ENCODE measurements at places on chromosomes 7 and 10.
A peak's percentile ranks its signal among the peaks of the same experiment; 100 is the strongest.

DNA sequence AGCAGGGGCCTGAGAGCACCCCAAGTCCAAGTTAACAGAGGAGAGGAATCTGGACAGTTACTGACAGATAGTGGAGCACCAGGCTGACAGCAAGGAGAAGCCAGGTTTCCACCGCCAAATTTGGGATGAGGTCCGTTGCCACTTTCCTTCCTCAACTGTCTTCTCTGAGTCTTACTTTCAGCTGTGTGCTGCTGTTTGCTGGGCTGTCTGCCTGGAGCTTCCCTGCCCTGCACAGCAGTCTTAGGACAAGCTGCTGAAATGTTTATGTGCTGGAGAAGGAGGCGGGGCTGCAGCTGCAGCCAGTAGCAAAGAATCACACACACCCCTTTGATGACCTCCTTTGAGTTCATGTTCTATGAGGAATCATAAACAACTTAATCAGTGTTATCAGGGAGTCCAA, 17.4 kb upstream of the CYP3A7 start:
- DNase-seq, result no peak

DNA sequence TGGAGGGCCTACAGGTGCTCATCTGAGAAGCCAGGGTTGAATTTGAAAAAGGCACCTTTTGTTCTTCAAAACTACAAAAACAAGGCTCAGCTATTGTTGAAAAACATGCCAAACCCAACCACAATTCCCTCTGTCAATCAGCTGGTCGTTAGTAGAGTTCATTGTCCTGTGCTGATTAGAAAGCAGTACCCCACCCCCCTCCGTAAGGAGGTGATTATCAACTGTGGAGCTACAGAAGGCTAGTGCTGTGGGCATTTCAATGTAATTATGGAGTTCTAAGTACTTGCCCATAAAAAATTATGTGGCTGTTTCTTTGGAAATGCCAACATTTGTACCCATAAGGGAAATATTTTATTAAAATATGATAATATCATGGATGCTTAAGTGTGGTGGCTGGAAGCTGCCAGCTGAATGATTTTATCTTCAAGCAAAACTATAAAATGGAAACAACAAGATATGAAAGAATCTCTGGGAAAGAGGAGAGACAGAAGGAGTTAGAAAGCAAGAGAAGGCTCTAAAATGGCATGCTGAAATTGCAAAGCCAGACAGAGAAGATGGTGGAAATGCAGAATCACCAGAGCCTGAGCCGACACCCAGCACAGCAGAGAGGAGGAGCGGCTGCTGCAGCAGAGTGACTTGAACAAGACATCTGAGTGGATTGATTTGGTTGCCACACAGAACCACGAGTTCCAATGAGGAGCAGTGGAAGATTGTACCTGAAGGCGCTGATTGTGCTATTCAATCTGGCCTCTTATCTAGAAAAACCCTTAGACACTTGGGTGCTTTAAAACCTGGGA, 179.5 kb upstream of the LRGUK start:
- DNase-seq, result peak; percentile 70

DNA sequence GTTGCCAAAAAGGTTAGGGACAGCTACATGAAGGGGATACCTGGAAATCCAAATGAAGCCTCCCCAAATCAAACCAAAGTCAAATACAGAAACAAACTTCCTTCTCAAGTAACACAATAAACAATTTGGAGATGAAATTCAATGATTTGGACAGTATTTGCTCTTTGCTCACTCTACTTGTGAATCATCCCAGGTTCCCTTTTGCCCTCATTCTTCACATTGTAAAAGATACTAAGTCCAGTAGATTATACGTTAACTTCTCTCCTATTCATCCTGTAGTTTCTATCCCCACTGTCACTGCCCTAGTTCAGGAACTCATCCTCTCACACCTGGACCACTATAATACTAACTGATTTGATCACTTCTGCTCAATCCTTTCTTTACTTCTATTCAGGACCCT, 28.3 kb downstream of the FZD1 start:
- DNase-seq, result no peak

DNA sequence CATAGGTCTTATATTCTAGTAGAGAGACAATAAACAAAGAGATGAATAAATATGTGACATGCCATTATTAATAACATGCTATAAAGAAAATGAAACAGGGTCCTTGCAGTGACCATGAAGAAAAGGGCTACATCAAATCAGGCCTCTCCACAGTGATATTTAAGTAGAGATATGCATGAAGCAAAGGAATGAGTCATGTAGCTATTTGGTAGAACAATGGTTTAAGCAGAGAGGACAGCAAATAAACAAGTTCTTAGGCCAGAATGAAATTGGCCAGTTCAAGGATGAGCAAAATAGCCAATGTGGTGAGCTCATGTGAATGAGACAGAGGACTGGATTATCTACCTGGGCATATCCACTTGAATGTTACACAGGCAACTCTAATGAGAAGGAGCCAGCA, 172.2 kb upstream of the FERD3L start:
- no peak for DNase-seq

DNA sequence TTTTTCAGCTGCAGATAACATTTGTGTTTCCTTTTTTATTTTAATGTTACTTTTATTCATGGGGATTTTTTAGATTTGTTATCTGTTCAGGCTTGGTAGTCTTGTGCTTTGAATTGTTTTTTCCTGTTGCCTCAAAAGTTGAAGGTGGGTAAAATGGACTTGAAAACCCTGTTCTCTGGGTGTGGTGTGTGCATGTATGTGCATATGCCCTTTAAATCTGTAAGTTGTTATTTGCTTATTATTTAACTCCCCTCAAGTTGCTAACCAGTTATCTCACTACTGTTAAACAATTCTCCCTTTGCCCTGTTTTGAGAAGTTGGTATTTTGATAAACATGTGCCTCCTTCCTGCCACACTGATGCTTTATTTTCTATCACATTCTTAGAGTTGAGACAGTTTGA, 30.6 kb downstream of the TSPAN14 start:
- no peak for DNase-seq

- peak; percentile 9 for DNase-seq
These were observed 17.1 kb downstream of the KCNK18 start for GRCh38 chr10:117214401-117214800.

DNA sequence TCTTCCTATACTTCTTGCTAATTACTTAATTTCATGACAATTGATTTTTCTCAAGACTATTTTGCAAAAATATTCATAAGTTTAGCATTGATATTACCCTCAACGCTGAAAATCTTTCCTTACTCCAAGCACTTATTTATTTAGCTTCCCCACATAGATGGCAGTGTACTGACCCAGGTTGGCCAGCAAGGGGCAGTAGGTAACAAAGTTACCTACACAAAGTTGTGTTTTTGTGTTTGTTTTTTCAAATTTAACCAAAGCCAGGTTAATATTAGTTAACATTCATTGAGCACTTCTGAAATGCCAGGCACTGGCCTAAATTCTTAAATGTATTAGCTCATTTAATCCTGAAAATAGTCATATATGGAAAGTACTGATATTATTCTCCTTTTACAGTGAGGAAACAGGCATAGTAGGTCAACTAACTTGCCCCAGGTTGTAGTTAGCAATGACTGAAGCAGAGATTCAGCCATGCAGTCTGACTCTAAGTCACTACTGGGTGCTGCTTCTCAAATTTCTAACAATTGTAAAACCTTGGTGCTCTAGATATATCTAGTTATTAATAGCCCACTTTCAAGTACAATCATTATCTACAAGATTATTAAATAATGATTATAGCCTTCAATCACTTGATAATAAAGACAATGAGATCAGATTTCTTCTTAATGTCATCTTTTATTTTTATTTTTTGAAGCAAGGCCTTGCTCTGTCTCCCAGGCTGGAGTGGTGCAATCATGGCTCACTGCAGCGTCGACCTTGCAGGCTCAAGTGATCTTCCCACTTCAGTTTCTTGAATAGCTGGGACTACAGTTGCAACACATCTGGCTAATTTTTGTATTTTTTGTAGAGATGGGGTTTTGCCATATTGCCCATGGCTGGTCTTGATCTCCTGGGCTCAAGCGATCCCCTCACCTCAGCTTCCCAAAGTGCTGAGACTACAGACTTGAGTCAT, 5.8 kb upstream of the GGCT start:
- peak; percentile 74 for DNase-seq

GRCh38 chr7:142862351-142862750, 7.5 kb downstream of the EPHB6 start:
- DNase-seq, result no peak

DNA sequence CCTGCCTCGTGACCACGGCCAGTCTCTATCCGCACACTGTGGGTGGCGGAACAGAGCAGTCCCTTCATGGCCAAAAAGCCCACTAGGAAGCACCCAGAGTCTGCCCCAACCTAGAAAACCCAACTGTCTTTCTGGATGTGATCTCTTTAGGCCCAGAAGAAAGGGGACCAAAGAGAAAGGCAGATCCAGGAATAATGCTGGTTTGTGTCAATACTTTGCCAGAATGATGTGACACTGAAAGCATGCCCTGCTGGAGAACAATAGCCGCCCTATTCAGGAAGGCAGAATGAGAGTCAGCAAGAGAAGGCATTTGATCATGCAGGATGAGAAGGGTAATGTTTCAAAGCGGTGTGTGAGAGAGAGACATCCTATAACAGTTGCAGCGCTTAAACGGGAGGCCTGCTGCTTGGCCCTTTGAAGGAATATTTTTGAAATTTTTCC, 274.7 kb downstream of the USP6NL start:
- DNase-seq, result no peak

DNA sequence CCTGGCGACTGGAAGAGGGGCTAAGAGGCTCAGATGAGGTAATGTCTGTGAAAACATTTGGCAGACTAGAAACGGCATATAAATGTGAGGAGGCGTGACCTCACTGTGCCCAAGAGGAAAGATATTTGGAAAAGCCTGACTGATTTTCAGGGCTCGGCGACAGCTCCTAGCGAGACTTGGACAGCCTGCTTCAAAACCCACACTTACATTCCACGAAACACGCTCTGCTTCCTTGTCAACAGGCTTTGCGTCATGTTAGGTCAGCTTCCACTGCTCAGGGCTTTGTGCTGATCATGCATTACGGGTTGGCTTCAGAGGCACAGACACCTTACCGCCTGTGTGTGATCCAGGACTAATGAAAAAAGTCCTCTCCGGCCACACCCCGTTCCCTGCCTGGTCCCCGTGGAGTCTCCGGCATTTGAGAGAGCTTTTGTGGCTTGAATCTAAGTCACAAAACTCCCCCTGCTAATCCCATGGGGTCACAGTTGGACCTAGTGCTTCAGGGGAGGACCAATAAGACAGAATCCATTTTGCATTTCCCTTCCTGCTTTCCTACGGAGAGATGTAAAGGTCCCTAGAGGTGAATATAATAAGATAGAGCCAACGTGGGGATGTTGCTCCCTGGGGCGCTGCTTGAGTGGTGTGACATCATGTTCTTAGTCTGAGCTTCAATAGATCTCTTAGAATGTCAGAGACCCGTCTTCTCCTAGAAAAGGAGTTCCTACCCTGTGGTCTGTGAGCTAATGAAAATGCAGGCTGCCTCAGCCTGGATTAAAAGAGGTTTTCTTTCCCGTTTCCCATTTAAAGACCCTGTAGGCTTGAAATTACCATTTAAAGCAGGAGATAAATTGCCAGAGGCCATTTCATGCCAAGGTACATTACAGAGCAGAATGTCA, 25.5 kb downstream of the FGFBP3 start:
- no peak for DNase-seq

DNA sequence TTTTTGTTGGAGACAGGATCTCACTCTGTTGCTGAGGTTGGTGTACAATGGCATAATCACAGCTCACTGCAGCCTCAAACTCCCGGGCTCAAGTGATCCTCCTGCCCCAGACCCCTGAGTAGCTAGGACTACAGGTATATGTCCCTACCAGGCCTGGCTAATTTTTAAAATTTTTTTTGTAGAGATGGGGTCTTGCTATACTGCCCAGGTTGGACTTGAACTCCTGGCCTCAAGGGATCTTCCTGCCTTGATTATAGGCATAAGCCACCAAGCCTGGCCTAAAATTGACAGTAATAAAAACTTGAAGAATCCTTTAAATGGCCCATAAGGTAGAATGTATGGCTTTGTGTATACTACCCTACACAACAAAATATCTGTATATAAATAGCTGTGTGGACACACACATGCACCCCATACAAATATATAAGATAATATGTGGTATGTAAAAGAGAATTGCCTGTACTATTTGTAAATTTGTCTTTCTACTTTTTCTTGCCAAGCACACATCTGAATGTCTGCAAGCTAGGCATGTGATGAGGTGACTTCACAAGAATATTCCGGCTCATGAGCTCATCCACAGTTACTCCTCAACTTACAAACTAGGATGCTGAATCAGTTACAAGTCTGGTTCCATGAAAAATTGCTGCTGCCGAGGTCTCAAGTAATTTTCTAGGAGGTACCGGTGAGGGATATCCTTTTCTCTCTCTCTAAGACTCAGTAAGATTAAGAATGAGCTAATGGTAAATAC, 26.6 kb downstream of the POLR3A start:
- no peak for DNase-seq

GRCh38 chr7:53350241-53350640, 314.8 kb downstream of the POM121L12 start:
- peak; percentile 14 for DNase-seq
